ENCODE measurements at places on chromosomes 12 and 14.

DNA sequence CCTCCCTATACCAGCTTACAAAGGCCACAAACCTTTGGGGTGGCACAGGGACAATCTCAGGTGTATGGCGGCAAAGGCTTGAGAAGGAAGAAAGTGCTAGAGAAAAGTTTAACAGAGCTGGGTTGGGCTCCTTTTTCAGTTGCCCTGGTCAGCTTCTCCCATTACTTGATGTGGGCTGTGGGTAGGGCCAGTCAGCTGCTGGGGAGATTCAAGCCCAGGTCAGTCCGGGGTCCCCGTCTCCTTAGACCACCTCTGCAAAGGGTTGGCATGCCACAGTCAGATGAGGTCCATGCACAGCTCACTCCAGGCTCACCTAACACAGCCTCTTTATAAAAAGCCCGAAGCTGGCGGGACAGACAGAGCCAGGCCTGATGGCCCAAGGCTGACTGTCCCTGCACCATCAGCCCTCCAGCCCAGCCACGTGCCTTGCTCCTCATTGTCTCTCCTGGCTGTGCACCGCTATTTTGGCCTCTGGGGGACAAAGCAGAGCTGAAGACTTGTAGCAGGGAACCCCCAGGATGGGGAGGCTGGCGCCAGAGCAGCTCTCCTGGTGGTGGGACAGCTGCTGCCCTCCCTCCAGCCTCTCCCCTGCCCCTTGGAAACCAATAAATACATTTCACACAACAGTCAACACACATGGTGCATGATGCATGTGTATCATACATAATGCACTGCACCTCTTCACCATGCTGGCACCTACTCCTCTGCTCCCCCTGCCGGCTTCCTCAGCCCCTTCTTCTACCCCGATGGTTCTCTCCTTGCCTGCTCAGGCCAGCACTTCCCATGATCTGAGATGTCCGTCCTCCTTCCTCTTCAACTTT lies 61.7 kb upstream of the DDX11 start:
- no peak for DNase-seq

DNA sequence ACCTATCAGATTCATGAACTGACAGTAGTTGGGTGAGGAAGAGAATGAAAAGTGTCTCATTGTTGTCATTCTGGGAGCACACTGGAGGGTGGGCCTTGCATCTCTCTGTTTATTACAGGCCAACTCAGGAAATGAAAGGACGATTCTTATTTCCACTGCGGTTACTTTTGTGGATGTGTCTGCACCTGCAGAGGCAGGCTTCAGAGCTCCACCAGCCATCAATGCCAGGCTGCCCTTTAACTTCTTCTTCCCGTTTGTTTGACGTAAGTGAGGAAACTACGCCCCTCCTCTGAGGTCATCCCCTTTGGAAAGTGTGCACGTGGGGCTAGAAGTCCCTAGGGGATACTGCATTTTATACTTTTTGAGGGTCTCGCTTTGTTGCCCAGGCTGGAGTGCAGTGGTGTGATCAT lies 33.7 kb downstream of the TCTN1 start:
- peak; percentile 72 for DNase-seq

DNA sequence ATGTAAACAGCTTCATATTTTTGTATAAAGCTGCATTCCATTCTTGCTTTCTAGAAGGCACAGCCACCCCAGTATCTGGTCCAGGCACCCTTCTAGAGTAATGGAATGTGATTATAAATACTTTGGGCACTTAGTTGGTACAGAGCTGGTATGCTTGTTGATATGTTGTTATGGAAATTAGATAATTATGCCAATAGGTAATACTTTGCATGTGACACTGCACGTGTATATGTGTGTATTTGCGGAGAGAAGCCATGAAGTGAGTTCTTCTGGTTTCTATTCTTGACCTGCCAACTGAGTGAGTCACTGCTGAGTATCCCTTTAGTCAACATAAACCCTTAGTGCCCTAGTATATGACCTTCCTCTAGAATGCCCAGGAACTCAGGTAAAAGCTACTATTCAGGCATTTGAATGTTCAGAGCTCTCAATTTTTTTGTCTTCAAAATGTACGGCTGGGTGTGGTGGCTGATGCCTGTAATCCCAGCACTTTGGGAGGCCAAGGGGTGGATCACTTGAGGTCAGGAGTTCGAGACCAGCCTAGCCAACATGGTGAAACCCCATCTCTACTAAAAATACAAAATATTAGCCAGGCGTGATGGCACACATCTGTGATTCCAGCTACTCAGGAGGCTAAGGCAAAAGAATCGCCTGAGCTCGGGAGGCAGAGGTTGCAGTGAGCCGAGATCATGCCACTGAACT lies 6.2 kb upstream of the TCP11L2 start:
- DNase-seq = no peak

DNA sequence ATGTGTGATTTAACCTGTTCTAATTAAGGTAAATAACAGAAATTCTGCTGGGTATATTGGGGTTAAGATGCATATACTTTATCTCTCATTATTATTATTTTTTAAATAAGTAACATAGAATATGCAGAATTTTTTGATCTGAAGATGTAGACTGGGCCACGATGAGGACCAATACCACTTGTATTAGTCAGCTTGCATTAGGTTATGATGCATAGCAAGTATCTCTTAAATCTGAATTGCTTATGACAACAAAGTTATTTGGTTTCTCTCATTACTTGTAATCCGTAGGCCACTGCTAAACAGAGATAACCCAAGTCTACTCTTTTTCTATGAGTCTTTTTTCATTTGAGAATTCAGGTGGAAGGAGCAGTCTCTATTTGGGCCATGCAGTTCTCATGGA lies 145.5 kb upstream of the NOVA1 start:
- DNase-seq = no peak

DNA sequence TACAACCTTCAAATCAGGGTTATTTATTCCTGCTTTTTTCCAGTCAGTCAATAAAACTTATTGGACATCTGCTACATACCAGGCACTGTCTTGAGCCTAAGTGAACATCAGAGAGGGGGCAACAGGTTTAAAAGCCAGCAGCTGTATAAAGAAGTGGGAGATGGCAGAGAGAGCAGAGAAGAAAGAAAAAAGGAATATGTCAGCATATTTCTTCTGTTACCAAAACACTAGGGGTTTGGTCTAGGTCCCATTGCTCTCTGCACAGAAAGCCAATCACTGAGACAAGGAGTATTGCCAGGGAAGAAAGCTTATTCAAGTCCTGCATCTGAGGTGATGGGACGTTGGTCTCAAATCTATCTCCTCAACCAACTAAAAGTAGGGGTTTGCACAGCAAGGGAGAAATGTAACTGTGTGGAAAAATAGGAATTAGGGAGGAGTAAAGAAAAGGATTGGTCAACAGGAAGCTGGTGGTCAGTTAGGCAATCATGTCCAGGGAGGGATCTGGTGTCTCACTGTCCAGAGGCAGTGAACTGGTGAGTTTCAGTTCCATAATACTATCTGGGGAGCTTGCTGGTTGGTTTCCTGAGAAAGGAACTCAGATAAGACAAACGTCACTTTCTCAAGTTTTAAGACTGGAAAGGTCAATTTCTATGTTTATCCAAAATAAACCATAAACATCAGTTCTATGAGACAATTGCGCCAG lies 107.5 kb downstream of the PHLDA1 start:
- no peak for DNase-seq

DNA sequence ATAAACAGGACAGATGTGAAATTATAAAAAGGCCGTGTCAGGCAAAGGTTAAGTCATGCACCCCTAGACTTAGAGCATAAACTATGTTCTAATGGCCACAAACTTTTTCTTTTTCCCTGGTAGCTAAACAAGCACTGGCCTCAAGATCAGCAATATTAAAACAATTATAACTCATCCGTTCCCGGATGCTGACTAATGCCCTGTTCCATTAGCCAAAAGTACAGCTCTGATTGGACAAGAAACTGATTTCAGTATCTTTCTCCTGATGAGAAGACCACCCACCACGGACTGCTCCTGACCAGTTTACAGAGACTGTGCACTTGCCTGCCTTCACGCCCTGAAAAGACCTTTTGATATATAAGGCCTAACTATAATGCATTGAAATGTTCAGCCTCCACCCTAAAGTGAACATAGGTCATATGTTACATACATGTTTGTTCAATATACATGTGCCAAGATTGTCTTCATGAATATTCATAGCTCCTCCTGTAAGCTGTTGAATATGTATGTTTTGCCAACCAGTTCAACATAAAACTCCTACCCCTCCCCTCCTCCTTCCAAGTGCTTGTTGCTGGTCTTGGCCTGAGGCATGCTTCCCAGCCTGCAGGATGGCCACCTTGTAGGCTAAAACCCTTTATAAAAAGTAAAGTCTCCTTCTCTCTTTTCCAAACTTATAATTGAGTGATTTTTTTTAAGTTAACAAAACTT lies 162.0 kb downstream of the IPO8 start:
- DNase-seq = no peak

DNA sequence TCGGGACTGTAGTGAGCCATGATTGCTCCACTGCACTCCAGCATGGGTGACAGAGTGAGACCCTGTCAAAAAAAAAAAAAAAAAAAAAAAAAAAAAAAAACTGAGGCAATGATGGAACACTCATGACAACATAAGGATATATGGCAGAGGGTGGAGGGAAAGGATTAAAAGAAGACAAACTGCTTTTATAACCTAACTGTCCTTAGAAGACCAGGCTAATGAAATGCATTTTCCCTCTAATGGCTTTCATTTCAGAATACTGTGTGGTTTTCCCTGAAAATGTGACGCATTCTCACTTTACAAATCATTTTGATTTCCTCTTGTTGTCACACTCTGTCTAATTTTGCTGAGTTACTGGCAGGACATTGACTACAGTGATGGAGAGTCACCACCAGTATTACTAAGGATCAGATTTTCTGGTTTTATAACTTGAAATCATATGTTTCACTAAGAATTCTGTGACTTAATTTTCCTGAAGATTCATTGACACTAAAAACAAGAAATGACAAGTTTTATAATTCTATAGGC lies 137.6 kb upstream of the SSTR1 start:
- DNase-seq = no peak

- peak; percentile 7 for DNase-seq
Observed at GRCh38 chr14:66746316-66747006, 238.5 kb downstream of the GPHN start.

DNA sequence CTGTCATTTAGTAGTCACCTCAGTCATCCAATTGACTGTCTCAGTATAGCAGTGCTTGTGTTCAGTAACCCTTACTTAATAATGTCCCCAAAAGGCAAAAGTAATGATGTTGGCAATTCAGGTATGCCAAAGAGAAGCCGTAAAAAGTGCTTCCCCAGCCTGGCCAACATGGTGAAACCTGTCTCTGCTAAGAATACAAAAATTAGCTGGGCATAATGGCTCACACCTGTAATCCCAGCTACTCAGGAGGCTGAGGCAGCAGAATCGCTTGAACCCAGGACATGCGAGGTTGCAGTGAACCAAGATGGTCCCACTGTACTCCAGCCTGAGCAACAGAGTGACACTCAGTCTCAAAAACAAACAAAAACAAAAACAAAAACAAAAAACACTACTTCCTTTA lies 33.6 kb downstream of the SENP1 start:
- DNase-seq = no peak

DNA sequence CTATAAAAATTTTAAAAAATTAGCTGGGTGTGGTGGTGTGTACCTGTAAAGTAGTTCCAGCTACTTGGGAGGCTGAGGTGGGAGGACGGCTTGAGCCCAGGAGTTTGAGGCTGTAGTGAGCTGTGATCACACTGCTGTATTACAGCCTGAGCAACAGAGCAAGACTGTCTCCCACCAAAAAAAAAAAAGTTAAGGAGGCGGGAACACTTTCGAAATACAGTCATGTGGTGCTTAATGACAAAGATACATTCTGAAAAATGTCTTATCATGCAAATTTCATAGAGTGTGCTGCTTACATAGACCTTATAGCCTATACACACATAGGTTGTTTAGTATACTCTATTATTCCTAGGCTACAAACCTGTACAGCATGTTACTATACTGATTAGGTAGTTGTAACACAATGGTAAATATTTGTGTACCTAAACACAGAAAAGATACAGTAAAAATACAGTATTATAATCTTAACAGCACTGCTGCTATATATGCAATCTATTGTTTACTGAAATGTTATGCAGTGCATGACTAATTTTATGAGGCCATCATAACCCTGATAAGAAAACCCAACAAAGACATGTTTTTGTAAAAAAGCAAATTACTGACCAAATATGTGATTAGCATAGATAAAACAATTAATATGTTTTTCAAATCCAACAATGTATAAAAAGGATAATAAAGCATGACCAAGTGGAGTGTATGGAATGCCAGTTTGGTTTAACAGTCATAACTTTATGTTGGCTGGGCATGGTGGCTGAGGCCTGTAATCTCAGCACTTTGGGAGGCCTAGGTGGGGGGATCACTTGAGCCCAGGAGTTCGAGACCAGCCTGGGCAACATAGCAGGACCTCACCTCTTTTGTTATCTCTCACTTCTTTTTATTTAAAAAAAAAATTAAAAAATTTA lies 11.4 kb downstream of the EIF2S1 start:
- no peak for DNase-seq

GRCh38 chr12:11684393-11684792 lies 34.9 kb downstream of the ETV6 start:
- DNase-seq = no peak

GRCh38 chr12:27627123-27627852 lies 69.0 kb upstream of the REP15 start:
- DNase-seq = no peak

GRCh38 chr14:103638594-103638993 lies 9.6 kb downstream of the KLC1 start:
- DNase-seq = no peak

GRCh38 chr12:117367006-117367638 lies 5.7 kb upstream of the NOS1 start:
- peak; percentile 75 for DNase-seq

- no peak for DNase-seq
Observed at GRCh38 chr12:6201213-6201608, 1.0 kb downstream of the CD9 start.

DNA sequence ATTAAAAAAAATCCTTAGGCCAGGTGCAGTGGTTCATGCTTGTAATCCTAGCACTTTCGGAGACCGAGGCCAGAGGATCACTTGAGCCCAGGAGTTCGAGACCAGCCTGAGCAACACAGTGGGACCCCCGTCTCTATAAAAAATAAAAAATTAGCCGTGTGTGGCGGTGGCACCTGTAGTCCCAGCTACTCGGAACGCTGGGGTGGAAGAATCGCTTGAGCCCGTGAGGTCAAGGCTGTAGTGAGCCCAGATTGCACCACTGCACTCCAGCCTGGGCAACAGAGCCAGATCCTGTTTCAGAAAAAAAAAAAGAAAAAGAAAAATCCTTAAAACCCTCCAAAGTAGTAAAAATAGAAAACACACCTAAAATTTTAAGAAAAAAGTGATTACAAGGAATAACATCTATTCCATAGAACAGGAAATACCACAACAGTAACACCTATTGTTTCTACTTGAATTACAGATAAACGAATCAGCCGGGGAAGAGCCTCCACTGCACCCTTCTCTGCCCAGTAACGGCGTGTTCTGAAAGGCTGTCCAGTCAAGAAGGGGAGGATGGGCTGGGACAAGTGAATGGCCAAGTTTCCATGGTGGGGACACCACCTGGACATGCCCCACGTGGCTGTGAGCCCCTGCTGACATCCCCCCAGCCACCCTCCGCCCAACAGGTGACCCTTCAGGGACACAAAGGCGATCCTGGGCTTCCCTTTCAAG lies 17.8 kb downstream of the POLE start:
- no peak for DNase-seq
